ENCODE measurements at places on chromosomes 6 and 20.
A peak's percentile ranks its signal among the peaks of the same experiment; 100 is the strongest.

- peak; percentile 25 for DNase-seq
These were observed 38.5 kb downstream of the TPD52L1 start for GRCh38 chr6:125191916-125192609.

GRCh38 chr6:43506667-43507471 lies 3.3 kb downstream of the LRRC73 start:
- peak; percentile 73 for DNase-seq

DNA sequence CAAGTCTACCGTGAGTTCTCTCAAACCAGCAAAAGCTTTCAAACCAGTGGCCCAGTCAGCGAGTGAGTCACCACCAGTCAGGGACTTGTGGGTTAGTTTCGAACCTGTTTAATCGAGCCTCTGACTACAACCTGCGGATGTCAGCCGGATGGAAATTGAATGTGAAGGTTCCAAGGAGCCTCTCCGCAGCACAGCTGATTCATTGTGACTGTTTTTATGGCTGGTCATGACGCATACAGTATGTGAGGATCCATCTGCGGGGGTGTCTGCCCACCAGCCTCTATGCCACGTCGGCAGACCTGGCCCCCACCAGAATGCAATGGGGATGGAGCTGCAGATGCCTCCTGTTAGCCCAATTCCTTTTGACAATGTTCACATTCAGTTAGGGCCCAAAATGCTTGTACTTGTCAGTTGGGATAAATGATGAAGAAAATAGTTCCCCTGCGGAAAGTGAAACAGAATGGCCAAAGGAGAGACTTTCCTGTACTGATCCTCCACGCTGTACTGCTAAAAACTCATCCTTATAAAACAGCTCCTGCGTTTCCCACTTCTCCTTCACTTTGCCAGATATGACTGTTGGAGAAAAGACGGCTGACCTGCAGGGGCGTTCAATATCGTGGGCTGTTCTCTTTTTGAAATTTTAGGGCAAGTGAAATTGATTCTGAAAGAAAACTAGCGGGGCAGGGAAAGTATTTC lies 206.6 kb downstream of the TFAP2B start:
- DNase-seq = no peak

- no peak for DNase-seq
These were observed 163.3 kb downstream of the SCML4 start for GRCh38 chr6:107660839-107661238.

DNA sequence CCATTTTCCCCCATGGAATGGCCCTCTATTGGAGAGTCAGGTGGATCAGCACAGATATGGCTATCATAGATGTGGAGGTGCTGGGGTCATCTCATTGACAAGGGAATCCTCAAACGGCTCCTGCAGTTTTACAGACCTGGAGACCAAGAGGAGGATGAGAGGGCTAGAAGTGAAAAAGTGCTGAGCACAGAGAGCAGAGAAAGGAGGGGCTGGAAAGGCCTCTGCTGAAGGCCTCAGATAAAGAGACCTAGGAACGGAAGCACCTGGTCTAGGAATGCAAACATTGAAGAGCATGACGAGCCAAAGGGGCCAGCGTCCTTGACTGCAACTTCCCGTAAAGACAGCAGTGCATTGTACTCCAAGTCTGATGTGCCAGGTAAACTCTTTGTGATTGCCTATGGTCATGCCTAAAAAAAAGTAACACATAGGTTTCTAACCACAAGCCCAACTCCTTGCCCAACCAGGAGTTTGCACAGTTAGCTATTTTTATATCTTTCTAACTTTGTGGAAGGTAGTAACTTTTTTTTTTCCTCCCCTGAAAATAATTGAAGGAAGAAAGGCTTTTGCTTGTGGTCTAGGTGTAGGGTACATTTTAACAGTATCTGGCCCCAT lies 15.2 kb downstream of the RSPH4A start:
- no peak for DNase-seq

- no peak for DNase-seq
These were observed 82.3 kb downstream of the EPHA7 start for GRCh38 chr6:93337014-93337413.

DNA sequence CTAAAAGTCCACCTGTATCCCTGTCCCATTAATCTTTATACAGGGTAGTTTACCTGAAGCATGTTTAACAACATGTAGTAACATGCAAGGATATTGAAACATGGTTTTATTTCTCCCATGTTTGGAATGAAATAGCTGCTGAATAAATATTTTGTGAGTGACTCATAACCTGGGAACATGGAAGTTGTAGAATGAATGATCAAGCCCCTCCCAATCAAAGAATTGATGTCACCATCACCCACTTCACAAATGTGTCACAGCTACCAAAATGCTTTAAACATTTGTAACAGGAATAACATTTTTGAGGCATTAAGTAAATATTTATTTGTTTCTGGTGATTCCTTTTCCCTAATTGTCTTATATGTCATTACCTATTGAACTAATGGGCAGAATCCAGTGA lies 58.9 kb upstream of the TNFAIP3 start:
- no peak for DNase-seq

DNA sequence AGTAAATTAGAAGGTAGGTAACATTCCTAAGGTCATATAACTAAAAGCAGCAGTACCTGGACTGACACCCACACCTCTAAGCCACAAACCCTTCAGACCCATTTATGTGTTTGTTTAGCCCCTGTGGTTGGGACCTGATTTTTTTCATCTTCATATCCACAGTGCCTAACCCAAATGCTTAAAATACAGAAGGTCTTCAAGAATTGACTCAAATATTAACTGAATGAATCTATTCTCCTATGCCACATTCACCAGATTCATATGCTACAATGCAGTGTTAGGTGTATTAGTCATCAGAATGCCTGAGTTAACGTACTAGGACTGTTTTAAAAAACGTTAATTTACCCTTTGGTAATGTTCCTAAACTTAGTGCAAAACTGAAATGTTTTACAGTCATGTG lies 124.8 kb downstream of the AHI1 start:
- no peak for DNase-seq

DNA sequence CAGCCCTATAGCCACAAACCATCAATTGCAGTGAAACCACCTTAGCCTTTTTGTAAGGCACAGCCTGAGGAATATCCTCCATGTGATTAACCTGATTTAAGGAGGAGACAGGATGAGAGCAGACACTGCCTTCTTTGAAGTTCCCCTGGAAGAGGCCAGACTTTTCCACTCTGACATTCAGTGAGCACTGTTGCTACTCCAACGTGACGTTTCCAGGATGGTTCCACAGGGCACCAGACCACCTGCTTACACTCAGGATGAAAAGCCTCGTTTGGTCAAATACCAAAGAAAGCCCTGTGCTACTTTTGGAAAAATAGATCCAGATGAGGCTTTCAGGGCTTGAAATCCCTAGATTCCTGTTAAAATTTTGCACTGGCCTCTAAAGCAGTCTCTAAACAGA lies 1102.1 kb upstream of the FLRT3 start:
- DNase-seq = no peak

- no peak for DNase-seq
These were observed 503.7 kb downstream of the KIF16B start for GRCh38 chr20:16069389-16070010.

GRCh38 chr6:52994839-52995088 lies 320 bp downstream of the GSTA4 start:
- DNase-seq = peak; percentile 38

GRCh38 chr6:11172501-11173327 lies 59.8 kb downstream of the NEDD9 start:
- DNase-seq = peak; percentile 77

DNA sequence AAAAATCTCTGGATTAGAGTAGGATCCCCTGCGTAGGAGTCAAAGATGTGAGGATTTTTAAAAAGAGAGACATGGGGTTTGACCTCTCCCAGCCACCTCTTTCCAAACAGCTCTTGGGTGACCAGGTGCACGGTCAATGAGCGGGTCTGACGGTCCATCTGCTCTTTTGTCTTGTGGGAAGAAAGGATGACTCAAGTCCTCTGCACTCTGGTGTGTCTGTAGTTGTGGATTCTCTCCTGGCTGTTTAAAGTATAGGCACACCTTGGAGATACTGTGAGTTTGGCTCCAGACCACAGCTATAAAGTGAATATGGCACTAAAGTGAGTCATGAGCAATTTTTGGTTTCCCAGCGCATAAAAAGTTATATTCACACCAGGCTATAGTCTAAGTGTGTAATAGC lies 209.8 kb downstream of the BMP7 start:
- DNase-seq = no peak

GRCh38 chr20:12358006-12358654 lies 440.4 kb downstream of the BTBD3 start:
- no peak for DNase-seq

DNA sequence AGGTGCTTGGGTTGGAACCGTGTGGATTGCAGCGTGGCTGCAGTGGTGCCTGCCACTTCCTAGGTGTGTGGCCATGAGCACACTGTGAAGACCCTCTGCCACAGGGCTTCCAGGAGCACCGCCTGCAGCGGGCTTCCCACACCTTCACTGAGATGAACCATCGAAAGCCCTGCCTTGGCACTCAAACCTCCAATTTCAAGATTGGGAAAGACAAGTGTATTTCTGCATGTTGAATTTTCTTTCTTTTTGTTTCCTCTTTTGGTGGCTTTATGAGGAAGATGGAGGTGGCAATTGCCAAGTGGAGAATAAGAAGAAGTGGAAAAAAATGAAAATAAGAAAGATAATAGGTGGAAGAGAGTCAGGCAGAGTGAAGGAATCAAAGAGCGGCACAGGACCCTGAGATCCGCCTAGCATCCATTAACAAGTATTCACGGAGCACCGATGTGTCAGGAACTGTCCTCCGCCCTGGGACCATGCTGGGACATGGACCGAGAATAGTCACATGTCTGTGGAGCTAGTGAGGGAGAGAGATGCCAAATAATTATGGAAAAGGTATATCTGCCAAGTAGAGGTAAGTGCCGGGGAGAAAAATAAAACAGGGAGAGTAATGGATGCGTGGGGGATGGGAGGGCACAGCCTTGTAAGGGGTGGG lies 159.9 kb downstream of the BCAS1 start:
- no peak for DNase-seq

DNA sequence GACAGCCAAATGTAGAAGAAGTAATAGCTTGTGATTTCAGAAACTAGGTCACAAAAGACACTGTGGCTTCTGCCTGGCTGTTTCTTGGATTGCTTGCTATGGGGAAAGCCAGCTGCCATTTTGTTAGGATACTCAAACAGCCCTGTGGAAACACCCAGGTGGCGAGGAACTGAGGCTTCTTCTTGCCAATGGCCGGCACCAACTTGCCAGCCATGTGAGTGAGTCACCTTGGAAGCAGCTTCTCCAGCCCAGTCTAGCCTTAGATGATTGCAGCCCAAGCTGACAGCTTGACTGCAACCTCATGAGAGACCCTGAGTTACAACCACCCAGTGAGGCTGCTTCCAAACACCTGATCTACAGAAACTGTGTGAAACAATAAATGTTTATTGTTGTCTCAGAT lies 11.9 kb upstream of the KIAA1755 start:
- DNase-seq = no peak

DNA sequence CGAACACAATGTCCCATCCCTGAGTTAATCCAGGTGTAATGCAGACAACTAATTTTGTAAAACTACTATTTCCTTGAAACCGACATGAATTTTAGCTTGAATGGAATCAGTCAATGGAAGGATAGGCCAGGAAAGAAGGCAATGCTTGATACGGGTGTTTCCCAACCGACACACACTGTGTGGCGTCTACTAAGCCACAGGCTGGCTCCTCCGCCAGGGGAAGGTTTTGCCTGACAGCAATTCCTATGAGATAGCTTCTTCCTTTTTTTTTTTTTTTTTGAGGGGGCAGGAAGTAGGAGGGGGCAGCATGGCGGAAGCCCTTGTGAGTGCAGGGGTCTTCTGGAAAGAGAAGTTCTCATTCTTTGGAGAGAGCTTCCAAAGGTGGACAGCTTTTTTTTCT lies 12.0 kb upstream of the LAMA4 start:
- DNase-seq = no peak

DNA sequence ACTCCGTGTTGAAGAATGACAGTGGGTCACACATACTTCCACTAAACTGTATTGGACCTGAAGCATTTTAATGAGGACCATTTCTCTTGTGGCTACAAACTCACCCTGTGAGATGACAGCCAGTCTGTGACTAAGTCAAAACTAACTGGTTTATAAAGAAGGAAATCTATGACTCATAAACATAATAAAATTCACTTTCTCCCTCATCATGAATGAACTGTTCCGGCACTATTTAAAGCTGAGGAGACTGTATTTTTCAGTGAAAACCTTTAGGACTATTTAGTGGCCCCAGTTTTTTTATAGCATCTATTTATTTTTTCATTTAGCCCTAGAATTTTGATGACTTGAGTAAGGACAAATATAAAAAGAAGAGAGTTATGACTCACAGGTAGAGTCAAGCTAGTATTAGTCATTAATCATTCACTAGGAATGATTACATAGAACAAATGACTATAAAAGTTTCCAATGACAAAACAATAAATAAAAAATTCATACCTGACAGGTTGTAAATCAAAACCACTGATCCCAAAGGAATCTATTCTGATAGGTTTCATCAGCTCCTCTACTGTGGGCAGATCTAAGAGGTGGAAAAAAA lies 34.2 kb downstream of the CEP162 start:
- DNase-seq = no peak

- DNase-seq = peak; percentile 4
These were observed 61.8 kb upstream of the PLEKHG1 start for GRCh38 chr6:150537893-150538292.

DNA sequence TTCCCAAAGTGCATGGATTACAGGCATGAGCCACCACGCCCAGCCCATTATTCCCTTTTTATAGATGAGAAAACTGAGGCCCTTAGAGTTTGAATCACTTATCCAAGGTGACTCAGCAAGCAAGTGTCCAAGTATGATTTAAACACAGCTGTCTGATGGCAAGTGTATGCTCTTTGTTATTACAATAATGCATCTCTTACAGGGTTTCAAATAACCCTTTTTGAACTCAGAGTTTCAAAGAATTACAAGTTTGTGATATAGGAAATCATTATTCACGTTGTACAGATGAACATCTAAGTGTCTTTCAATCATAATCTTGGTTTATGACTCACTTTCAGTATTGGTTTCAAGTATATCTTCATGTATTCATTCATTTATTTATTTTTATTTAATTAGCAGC lies 63.0 kb downstream of the CD83 start:
- no peak for DNase-seq

DNA sequence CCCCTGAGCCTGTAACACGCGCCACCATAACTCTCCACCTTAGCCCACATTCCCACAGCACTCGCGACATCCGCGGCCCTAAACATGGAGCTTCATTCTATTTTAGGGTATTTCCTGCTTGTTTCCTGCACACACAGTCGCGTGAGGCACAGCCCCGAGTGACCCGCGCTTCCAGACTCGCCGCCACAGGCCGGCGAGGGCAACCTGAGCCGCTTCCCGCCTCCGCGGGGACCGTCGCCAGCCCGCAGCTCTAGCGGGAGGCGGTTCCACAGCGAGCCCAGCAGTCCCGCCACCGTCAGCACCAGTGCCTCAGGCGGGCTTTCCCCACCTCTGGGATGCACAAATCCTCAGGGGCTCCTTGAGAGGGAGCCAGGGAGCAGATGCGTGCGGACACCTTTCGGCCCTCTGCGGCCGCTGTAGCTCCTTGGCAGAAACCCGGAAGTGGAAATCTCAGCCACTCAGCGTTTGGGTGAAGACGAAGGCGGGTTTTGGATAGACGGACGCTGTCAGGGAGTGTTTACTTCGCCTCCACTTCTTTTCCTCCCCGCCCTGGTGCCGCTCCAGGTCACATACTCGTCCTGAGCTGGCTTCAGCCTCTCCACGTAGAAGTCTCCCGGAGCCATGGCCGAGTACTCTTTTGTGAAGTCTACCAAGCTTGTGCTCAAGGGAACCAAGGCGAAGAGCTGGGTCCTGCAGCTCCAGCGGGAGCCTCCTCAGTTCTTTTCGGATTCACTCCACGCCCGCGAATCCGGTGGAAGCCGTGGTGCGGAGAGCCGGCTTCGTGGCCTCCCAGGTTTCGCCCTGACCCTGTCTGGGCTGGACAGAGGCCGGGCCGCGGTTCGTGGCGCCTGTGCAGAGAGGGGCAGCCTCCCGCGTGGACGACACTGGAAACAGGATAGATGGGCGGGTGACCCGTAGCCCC lies 2177.4 kb upstream of the DEFB115 start:
- peak; percentile 41 for DNase-seq

Data from thyroid gland (tissue), 4 donors.